ENCODE measurements at places on chromosomes 2 and 18. TPM values are rescaled to one million over a fixed set of nuclear protein-coding genes. Genes with fewer than 3 reads are reported as not detected.

GRCh38 chr2:232484628-232485347 lies 2.8 kb downstream of the ECEL1 start:
- DNase-seq: no peak

DNA sequence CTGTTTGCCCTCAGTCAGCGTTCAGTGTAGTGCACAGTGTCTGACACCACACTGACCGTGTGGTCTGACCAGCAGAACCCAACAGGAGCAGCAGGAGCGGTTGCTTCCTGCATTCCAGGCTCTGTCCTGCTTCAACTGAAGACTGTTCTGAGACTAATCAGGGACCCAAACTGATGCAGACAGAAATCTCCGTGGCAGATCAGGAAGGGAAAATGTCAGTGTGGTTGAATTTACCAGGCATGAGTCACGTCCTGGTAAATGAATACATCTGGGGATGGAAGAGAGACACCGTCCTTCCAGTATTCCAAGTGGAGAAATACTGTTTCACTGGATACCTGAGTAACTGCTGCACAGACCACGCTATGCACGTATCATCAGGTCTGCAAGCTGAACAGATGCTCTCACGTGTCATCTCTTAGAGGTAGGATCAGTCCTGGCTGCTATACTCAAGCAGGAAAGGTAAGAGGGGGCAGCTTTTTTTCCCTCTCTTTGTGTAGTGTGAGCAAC lies 223.6 kb upstream of the EPAS1 start:
- peak; percentile 98 for DNase-seq

SPHKAP gene
- total RNA-seq: not detected

GRCh38 chr2:130840506-130840905 lies 3.8 kb downstream of the ARHGEF4 start:
- no peak for DNase-seq
